LHCN-M2 (cell line): ENCODE measurements at places on chromosomes 6 and 20.

DNA sequence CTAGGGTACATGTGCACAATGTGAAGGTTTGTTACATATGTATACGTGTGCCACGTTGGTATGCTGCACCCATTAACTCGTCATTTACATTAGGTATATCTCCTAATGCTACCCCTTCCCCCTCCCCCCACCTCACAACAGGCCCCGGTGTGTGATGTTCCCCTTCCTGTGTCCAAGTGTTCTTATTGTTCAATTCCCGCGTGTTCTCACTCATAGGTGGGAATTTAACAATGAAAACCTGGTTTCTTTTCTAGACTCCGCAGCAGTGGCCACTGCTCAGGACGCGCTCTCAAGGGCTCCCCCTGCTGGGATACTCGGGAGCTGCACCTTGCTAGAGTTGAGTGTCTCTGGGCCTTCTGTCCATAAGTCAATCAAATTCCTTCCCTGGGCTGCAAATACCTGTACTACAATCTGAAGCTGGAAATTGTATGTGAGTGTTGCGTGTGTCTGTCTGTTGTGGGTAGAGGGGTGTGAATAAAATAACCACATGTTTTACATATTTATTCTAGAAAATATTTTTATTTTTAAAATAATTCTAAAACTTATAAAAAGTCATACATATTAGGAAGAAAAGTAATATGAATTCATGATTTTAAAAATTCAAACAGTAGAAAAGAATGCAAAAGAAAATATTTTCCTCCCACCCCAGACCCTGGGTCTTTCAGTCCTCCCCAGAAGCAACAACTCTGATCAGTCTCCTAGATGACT is 8.2 kb upstream of the CEP250 start:
- peak; percentile 79 for DNase-seq

GRCh38 chr20:4750381-4750780 is 28.7 kb downstream of the PRND start:
- no peak for DNase-seq

- peak; percentile 11 for DNase-seq
These were observed 30.9 kb upstream of the RIMS1 start for GRCh38 chr6:71855406-71855805.

GRCh38 chr6:156953479-156954146 is 176.4 kb downstream of the ARID1B start:
- DNase-seq, result peak; percentile 99

GRCh38 chr6:16583144-16583762 is 178.0 kb downstream of the ATXN1 start:
- peak; percentile 43 for DNase-seq

- no peak for DNase-seq
These were observed 200.2 kb downstream of the CBLN4 start for GRCh38 chr20:55805138-55805537.

- peak; percentile 64 for DNase-seq
These were observed 81.1 kb downstream of the STXBP5 start for GRCh38 chr6:147285087-147285855.

DNA sequence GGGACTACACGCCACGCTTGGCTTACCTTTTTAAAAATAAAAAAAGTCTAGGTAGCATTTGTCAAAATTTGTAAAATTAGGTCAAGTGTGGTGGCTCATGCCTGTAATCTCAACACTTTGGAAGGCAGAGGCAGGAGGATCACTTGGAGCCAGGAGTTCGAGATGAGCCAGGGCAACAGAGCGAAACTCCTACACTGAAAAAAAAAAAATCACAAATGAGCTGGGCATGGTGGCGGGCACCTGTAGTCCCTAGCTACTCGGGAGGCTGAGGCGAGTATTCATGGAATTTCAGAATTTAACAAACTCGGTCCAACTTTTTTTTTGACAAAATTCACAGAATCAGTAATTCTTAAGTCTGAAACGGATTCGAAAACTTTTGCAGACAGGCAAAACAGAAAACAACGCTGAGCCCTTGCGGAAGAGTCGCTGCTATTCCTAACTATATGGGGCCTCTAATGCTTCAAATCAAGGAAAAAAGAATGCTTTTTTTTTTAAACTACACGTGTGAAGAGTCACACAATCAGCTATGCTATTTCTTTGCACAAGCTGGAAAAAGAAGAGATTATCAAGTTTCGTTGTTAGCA is 62.9 kb downstream of the GTF2H5 start:
- DNase-seq, result no peak

- no peak for DNase-seq
These were observed 62.3 kb upstream of the TBC1D7 start for GRCh38 chr6:13390658-13391057.

DNA sequence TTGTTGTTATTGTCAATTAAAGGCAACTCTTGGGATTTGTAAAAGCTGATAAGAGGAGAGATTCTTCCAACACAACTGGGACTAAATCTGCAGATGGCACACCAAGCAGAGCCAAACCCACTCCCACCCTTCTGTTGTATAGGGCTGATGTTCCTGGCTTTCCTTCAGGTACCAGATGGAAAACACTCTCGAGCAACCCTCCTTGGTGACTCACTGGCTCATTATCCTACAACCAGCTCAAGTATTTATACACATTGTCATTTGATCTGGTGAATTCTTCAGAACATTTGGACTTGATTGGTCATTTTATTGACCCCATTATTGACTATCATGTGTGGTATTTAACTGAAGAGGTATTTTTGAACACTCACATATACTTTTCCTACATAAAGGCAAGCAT is 190.3 kb upstream of the PCSK2 start:
- DNase-seq, result no peak

DNA sequence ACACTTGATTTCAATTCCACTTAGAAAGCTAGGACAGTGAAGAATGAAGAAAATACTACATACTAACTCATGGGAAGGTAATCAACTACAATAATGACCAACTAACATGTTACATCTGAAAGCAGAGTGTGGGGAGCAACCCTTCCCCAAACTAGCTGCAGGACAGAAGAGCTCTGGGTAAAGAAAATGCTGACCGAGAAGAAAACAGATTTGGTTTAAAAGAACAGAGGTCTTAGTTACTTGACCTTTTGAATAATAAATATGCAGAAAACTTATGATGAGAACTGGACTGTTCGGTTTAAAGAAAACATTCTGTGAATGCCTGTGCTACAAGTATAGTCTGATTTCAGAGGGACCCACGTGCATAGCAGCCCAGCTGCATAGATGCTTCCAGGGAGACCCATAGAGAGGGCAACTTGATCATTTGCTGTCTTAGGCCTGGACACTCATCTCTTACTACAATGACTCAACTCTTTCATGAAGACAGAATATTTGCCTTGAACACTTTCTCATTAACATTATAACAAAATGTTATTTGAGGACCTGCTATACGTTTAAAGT is 53.5 kb downstream of the RALGAPA2 start:
- no peak for DNase-seq

DNA sequence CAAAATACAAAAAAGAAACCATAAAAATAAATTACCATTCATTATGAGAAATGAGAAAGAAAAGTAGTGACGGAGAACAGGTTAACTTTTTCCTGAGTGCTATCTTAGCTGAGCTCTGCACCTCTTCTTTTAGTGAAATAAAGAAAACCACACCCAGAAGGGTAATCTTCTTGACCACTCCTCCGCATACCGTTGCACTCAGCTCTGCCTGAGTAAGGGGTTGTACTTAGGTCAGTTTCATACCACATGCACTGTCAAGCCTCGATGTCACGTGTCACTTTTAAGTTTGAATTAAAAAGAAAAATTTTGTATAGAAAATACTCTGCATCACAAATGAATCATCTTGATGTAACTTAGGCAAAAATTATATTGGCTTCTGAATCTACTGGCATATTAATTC is 2.8 kb downstream of the EZR start:
- no peak for DNase-seq

DNA sequence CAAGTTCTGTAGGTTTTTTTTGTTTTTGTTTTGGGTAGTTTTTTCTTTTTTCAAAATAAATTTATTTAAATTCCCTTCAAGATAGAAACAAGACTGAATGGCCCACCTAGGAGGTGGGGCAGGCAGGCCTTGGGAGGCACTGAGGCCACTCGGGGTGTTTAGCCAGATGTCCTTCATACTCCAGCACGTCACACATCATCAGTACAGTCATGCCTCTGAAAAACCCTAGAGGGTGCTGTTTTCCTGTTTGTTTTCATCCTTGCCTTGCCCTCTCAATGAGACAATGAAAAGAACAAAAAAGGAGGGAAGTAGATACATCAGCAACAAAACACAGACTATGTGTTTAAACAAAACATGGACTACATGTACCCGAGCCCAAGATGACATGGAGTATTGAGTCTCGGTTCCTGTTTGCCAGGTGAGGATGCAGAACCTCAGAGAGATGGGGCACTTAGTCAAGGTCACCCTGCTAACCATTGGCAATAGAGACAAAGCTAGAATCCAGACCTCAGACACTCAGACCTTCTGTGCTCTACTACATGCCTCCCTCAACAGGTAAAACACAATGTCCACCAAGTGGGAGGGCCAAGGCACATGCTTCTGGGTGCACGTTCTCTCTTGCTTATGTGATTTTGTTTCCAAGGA is 26.8 kb upstream of the CLIC5 start:
- DNase-seq, result peak; percentile 74

DNA sequence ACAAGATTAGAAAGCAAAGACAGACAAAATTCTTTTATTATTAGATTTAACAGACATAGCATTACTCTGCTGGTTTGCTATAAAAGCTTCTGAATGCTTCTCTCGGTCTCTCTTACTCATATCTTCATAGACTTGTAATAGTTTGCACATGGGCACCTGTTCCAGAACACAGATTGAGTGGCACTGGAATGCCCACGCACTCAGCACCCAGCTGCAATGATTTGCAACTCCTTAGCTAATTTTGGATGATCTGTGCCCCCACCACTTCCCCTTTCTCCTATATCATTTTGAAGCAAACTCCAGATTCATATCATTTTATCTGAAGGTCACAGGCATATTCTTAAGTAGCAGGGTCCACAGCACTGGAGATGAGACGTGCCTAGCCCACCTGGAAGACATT is 148.8 kb downstream of the CFAP61 start:
- no peak for DNase-seq

DNA sequence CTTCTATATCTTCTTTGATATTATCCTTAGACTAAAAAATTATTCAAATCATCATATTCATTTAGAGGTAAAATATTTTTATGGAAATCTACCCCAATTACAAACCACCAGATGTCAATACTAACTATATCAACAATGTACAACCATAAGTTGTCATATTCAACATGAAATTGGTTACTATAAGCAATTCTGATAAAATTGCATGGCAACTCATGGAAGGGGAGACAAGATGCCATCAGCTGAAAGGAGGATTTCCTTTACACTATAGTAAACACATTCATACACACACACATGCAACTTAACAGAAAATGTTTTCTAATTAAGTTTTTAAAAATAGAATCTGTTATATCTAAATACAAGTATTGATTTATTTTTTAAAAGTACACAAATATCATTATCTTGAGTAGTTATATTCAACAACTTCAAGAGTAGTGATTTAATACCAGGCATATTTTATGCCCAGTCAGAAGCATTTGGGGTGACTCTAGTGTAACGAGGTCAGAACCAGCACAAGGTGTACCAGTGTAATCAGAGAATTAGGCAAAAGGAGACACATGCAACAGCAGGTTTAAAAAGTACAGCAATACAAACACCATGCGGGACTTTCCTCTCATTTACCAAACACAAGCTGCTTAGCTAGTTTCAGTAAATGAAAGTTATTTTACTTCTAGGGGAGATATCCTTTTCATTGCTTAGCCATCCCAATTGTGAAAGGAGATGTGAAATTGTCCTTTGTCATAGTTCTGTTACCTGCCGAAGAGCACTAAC is 1.0 kb downstream of the FILIP1 start:
- DNase-seq, result no peak

DNA sequence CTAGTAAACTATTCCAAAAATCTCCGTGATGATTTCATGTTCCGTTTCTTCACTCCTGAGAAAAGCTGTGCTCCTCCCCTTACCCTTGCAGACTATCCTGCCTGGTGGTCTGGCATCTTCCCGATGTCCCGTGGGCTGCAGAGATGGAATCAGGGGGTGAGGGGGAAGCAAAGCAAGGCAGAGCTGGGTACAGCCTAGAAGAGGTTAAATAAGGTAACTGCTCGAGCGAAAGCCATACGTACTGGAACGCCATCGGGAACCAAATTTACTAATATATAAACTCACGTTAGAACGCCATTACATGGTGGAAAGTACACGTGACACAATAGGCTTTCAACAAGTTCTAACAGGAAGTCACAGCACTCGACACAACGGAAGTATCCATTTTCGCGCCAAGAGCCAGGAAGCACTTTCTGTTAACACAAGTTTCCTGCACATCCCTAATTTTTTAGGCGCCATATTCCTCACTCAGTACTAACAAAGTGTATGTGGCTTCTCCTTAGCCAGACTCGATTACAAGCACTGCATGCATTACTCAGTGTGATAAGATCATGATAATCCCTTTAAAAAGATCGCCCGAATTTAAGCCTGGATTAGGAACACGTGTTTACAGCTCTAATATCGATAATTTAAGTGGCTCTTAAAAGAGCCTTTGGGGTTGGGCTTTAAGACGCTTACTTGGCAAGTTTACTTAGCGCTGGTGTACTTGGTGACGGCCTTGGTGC is 101.6 kb upstream of the PRSS16 start:
- DNase-seq, result peak; percentile 91

- no peak for DNase-seq
These were observed 7.7 kb upstream of the CDK5RAP1 start for GRCh38 chr20:33408716-33409654.

GRCh38 chr6:5202941-5203340 is 57.8 kb downstream of the LYRM4 start:
- no peak for DNase-seq
